ENCODE measurements at places on chromosomes 12 and 14.

- DNase-seq: no peak
Observed at GRCh38 chr12:22979854-22980469, 355.0 kb downstream of the ETNK1 start.

- DNase-seq: no peak
Observed at GRCh38 chr12:75632442-75632841, 121.0 kb upstream of the KRR1 start.

GRCh38 chr12:80625051-80625450, 82.4 kb upstream of the MYF6 start:
- no peak for DNase-seq

- DNase-seq: no peak
Observed at GRCh38 chr12:2334689-2335088, 281.9 kb downstream of the CACNA1C start.

DNA sequence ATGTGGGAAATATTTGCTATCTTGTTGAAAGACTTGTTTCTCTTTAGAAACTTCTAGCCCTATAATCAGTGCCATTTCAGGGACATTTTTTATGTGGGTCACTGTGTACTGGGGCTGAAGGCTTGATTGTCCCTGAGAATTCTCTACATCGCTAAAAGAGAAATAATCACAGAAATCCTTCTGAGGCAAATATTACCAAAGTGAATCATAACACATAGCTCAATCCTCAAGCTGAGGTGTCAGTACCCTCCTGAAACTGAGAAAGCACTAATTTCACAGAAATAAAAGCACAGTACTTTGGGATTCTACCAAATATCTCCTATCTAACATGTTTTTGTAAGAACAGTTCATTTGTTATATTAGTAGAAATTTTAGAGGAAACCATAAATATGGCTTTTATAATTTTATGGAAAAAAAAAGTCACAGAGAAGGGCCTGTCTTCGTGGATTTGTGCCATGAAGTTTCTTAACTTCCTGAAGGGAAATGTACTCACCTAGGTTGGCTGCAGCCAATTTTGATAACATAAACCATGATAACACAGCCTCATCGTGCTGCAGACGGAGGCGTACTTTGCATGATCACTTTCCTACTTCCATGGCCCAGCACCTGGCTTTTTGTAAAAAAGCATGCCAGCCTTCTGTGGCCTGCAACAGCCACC, 163.7 kb upstream of the HIF1A start:
- no peak for DNase-seq

GRCh38 chr12:112199136-112199535, 73.8 kb downstream of the TRAFD1 start:
- DNase-seq: no peak

DNA sequence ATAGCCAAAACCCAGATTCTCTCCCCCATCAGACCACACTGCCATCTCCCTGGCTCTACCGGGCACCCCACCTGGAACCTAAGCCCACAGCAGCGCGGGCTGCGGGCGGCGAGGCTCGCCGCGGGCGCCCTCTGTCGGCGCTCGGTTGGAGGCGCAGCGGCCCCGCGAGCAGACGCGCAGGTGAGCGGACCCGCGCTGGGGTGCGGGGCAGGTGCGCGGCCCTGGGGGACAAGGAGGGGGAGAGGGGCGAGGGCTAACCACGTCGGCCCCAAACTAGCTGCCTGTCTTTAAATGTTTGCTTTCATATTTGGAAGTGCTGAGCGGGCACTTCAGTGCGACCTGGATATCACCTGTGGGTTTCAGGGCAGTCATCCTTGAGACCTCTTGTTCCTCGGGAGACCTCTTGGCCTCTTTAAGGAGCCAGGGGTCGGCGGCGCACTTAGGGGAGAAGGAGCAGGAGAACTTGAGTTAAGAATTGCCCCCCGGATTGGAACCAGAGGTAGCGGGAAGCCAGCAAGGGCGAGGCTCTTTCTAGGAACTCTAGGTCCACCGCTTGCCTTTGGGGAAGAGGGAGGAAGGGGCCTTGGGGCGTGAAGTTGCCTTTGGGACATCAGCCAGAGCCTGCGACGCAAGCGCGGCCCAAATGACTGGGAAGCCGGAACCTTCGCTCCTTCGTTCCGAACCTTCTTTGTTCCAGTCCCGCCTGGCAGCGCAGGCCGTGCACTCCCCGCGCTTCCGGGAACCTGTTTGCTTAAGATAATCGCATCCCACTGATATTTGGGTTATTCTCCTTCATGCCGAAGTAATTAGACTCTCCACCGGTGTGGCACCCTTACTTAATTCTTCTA, 78.7 kb downstream of the NEDD1 start:
- DNase-seq: no peak

GRCh38 chr12:72502546-72502945, 230.4 kb downstream of the TRHDE start:
- DNase-seq: no peak

DNA sequence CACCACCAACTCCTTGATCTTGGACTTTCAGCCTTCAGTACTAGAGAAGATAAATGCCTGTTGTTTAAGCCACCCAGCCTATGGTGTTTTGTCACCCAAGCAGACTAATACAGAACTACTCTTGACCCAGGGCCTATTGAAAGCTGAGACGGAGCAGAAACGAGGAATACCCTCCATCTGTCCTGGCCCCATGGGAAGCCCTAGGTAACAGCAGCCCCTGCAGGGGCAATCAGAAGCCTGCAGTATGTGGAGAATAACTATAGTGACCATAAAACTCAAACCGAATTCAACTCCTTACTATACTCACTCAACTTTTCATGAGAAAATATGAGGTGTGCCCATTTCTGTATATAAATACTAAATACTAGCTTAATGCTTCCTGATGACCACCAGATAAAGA, 307.4 kb downstream of the NUAK1 start:
- DNase-seq: no peak

GRCh38 chr12:9651265-9651729, 18.2 kb upstream of the CLEC2D start:
- DNase-seq: peak; percentile 16

DNA sequence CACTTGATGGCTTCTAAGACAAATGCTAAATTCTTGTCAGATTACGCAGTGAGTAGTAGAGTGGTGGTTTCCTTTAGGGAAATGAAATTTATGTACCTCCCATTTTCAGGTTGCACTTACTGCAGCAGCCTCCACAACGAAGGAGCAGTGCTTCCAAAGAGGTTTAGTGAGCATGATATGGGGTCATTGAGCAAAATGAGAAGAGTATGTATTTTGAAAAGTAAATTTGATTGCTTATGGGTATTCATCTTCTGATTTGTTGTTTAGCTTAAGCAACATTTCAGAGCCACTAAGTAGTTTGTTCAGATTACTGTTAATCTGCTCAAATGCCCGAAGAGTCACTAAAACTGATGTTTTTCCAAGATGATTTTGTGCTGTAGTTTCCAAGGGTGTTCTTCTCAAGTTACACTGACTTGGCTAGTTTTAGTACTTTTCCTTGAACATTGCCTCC, 493.6 kb downstream of the PCNX1 start:
- peak; percentile 31 for DNase-seq

DNA sequence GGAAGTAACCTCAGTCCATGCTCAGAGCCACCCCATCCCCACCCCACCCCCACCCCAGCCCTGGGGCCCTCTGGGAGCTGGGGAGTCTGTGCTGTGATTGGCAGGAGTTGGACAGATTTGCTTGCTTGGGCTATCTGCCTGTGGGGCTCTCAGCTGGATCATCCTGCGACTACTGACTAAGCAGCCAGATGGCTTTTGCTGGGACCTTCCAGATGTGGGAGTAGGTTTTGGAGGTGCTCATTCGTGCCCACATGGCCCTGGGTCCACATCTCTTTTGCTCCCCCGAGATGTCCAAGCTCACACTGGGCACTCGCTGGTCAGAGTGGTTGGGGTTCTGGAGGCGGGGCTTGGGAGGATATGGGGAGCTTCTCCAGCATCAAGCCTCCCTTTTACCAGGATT, 138.9 kb downstream of the TSPAN9 start:
- DNase-seq: no peak

GRCh38 chr14:78701246-78701645, 531.1 kb downstream of the NRXN3 start:
- DNase-seq: no peak

- DNase-seq: no peak
Observed at GRCh38 chr12:15697201-15697600, 92.0 kb downstream of the EPS8 start.

DNA sequence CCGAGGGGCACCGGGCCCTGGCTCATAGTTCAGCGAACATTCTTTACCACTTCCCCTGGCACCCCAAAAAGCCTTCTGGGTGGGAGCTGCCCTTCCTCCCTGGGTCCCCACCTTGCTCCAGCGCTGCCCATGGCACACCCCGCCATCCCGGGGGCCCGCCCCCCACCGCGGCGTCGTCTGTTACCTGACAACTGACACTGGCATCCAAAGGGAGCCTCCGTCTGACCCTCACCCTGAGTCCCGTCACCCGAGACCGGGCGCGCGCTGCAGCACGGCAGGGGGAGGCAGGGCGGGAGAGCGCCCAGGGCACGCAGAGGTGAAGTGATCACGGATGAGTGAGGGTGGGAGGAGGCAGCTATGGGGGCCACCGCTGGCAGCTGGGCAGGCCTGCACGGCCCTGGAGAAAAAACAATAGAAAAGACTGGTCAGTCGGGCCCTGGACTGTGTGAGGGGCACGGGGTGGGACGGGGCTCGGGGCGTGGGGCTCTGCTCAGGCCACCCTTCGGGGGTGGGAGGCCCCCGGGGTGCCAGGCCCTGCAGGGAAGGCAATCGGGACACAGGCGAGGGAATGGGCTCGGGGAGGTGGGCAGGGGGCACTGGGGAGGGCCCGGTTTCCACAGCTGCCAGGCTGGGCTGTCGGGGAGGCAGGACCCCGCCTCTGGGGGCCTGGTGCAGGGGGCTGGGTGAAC, 40.7 kb downstream of the BCL11B start:
- no peak for DNase-seq

DNA sequence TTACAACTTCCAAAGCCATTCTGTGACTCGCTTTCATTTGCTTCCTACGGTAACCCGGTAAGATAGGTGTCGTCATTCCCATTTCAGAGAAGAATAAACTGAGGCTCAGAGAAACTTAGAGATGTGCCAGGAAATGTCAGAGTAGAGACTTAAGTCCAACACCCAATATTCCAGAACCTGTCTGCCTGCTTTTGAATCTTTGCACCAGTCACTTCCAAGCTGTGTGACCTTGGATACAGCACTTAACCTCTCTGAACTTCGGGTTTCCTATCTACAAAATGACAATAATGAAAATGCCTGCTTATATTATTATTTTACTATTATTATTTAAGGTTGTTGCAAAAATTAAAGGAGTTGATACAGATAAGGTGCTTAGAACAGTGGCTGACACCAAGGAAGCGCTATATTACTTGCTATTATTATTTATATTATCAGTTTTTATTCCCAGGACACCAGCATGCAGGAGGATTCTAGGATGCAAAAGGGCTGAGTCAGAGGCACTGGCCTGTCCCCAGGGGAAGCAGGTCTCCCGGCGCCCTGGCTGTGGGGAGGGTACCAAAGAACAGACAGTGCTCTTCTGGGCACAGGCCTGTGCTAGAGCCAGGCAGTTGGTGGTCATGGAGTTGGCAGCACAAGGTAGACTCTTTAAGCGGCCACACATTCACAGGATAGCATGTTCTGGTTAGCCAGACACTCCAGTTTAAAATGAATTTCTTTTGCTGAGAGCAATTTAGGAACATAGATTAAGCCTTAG, 5.4 kb downstream of the HSPB8 start:
- DNase-seq: no peak

DNA sequence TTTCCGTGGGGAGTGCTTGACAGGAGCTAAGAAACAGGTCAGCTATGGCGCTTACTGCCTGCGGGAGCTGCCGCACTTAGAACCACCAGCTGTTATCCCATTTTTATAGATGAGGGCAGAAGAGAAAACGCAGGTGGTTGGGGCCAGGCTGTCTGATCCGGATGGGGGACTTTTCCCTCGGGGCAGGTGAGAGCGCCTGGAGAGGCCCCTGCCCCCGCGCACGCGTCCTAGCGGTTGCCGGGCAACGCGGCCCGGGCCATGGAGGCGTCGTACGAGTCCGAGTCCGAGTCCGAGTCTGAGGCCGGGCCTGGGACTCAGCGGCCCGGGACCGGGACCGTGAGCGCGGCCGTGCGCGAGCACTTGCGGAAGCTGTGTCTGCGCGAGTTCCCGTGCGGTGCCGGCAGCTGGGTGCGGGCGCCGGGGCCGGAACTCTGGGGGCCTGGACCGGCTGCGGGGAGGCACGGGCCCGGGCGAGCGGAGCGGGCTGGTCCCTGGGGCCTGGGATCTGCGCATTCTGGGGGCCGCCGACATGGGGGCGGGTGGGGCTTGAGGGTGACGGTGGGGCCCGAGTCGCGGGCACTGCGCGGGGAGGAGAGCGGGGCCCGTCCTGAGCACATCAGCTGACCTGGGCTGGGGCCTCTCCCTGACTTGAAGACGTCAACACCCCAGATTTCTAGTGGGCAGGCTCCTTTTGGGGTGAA, at the start of gene LRRC43:
Gene LRRC43, plus strand, starts transcription at position 237 of the 701 bp plus-strand sequence. Its CDS starts 22 bp downstream, at position 259.
- DNase-seq: no peak

GRCh38 chr12:10563002-10563401, 50.4 kb downstream of the MAGOHB start:
- DNase-seq: no peak

DNA sequence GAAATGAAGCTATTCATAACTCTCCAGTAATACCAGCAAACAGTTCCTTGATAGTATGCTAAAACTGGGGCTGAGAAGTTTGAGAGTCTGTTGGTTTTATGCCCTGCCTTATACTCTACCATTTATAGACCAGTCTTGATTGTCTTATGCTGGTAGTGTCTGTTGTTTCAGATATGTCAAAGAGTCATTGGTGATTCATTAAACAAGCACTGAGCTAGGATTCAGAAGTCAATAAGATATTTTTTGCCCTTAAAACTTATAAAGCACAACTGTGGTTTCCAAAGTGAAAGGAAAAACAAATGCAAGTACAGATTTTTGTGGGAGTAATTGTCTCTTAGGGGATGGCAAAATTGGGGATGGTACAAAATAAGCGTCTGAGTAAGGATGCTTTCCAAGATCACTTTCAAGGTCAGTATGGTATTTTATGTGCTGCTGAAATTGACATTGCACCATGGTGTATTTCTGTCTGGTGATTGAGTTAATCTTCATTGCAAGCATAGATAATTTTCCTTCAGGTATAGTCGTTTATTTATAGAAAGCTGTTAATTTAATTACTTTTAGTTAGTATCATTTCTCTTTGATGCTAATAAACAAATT, 289.5 kb upstream of the E2F7 start:
- no peak for DNase-seq

- peak; percentile 46 for DNase-seq
Observed at GRCh38 chr12:1204581-1205121, 213.6 kb downstream of the ERC1 start.

DNA sequence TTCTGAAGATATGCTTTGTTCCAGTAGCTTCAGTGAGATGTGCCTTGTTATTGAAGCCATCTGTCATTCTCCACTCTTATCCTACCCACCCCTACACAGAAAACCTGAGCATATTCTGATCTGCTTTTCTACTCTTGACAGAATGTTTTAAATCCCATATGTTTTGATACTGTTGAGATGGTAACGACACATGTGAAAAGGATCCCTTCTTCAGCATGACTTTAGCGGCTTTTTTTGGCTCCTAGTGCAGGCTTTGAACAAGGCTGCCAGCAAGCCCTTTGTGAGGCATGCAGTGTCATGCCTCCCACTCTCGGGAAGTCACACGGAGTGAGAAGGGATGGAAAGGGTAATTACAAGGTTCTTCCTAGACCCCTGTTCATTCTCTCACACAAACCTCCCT, 228.8 kb upstream of the RGS6 start:
- DNase-seq: no peak
